T-helper 17 cell (primary cell): ENCODE measurements at places on chromosomes 7 and 10. TPM values are rescaled to one million over a fixed set of nuclear protein-coding genes. Genes with fewer than 3 reads are reported as not detected.

DNA sequence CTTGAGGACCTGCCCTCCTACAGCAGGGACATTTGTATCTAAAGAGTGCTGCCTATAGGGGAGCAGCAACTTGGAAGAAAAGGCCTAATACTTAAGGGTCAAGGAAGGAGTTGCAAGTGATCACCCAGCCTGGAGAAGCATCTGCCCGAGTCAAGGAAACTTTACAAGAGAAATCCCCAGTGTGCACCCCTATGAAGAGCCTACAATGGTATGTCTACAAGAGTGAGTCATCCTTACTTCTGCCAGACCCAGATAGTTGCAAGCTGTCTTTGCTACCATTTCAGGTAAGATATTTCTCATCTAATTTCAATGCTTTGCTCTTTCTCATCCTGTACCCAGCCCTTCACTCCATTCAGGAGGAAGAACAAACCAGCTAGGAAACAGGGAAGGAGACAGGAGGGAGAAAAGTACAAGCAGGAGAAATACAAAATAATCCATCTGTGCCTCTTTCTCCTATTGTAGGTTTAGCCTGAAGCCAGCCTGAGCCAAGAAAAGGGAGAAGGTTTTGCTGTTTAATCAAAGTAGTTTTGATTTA, 34.4 kb upstream of the AGR3 start:
- H3K36me3 ChIP-seq = no peaks in the 10 kb centered on the region
- DNase-seq = no peak
- H3K4me3 ChIP-seq = no peak overlapping the region
- H3K27ac ChIP-seq = no peak overlapping the region

DNA sequence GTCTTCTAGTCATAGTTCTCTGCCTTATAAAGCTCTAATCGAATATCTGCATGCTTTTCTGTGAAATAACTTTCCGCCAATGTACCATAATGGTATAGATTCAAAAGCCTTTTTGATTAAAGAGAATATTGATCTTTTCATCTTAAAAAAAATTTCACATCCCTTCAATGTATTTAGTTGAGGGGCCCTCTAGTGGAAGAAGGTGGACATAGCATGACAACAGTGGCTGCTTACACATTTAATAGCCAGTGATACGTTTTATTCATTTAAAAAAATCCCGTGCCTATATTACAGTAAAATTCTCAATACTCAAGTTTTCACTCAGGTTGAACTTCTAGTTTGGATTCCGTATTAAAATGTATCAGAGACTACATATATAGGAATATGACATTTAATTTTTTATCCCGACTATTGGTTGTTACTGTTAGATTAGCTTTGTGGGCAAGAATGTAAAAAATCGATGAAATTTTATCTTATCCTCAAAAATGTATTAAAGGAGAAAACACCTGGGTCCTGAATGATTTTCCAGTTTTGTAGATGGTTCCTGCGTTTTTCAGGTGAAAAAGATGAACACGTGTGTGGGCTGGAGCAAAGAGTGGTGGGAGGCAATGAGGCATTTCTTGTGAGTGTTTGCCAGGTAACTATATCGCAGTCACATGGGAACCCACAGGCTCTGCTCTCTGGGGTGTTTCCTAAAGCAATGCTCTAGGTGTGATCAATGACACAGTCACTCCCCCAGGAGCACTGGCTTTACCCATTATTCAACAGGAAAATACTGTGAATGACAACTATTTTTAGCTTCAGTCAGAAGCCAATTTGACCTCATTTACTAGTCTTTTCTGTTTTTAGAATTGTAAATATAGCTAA, 24.1 kb upstream of the PNLIP start:
- no peak overlapping the region for H3K4me3 ChIP-seq
- peak; percentile 18 for DNase-seq
- no peaks in the 10 kb centered on the region for H3K36me3 ChIP-seq
- H3K4me1 ChIP-seq = no peaks in the 10 kb centered on the region
- H3K27me3 ChIP-seq = peaks cover 24% of the 10 kb centered on the region

GRCh38 chr10:15805395-15806058, 54.8 kb downstream of the MINDY3 start:
- no peak for DNase-seq
- peaks cover 5% of the 10 kb centered on the region for H3K36me3 ChIP-seq
- no peak overlapping the region for H3K27ac ChIP-seq
- H3K27me3 ChIP-seq = no peaks in the 10 kb centered on the region

The HOXA1 gene
- total RNA-seq = 0.72 TPM

DNA sequence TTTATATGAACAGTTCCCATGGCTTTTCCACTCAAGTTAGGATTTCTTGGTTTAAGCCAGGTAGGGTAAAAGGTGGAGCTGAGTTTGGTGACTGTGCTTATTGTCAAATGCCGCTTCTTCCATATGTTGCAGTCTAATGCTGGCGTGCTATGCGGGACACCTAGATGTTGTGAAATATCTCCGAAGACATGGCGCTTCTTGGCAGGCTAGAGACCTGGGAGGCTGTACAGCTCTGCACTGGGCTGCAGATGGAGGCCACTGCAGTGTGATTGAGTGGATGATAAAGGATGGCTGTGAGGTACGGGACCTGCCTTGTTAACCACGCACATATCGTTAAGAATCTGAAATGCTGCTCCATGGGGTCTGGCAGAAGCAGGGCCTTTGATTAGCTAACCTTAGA, 108.4 kb downstream of the FANK1 start:
- no peak for DNase-seq
- no peaks in the 10 kb centered on the region for H3K36me3 ChIP-seq
- H3K4me3 ChIP-seq = no peak overlapping the region
- H3K27me3 ChIP-seq = peaks cover 11% of the 10 kb centered on the region
- no peak overlapping the region for H3K27ac ChIP-seq
- H3K4me1 ChIP-seq = no peaks in the 10 kb centered on the region

- no peak overlapping the region for H3K4me3 ChIP-seq
- no peak for DNase-seq
- no peak overlapping the region for H3K27ac ChIP-seq
- no peaks in the 10 kb centered on the region for H3K36me3 ChIP-seq
Observed at GRCh38 chr7:17679458-17679857, 260.8 kb downstream of the SNX13 start.

The POLR2J2 gene
- 35.7 TPM for total RNA-seq

The CUL1 gene
- total RNA-seq = 39.7 TPM

DNA sequence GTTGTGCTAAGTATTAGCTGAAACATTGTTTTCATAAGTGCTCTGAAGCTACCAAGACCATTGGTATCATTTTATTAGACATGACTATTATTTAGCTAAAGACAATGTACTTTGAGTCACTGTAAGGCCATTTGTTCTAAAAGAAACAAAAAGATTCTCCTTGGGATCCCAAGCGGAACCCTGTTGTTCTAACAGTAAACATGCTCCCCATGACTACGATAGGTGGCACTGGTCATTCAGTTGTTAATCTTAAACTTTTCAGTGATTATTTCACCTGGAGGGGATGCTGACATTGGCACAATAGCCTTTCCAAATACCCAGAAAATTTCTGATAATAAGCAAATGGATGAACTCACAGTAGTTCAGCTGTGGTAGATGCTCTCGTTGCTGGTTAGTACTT, 715.0 kb downstream of the AUTS2 start:
- DNase-seq = no peak
- H3K27ac ChIP-seq = no peak overlapping the region
- peaks cover 11% of the 10 kb centered on the region for H3K4me1 ChIP-seq
- no peaks in the 10 kb centered on the region for H3K27me3 ChIP-seq
- no peak overlapping the region for H3K4me3 ChIP-seq

GRCh38 chr7:112347088-112347487, 103.2 kb upstream of the IFRD1 start:
- no peaks in the 10 kb centered on the region for H3K27me3 ChIP-seq
- no peak overlapping the region for H3K27ac ChIP-seq
- DNase-seq = no peak

The HKDC1 gene
- 8.2 TPM for total RNA-seq

- H3K27me3 ChIP-seq = no peaks in the 10 kb centered on the region
- no peak overlapping the region for H3K4me3 ChIP-seq
- H3K36me3 ChIP-seq = no peaks in the 10 kb centered on the region
- H3K27ac ChIP-seq = no peak overlapping the region
- peaks cover 2% of the 10 kb centered on the region for H3K4me1 ChIP-seq
- no peak for DNase-seq
Observed at GRCh38 chr7:27921081-27921836, 181.3 kb downstream of the TAX1BP1 start.

- H3K4me3 ChIP-seq = no peak overlapping the region
- no peaks in the 10 kb centered on the region for H3K27me3 ChIP-seq
Observed at GRCh38 chr10:107232013-107232412, 67.5 kb upstream of the SORCS1 start.

GRCh38 chr7:135386181-135386580, 123.7 kb downstream of the CNOT4 start:
- H3K4me1 ChIP-seq = no peaks in the 10 kb centered on the region
- H3K27ac ChIP-seq = no peak overlapping the region
- no peaks in the 10 kb centered on the region for H3K36me3 ChIP-seq
- H3K27me3 ChIP-seq = no peaks in the 10 kb centered on the region

GRCh38 chr7:77386165-77386822, 29.9 kb downstream of the GSAP start:
- no peaks in the 10 kb centered on the region for H3K27me3 ChIP-seq
- H3K4me1 ChIP-seq = peaks cover 5% of the 10 kb centered on the region
- no peak overlapping the region for H3K27ac ChIP-seq

The SERPINE1 gene
- total RNA-seq = 2.5 TPM

GRCh38 chr10:44906486-44906885, 4.7 kb upstream of the TMEM72 start:
- DNase-seq = no peak
- H3K4me3 ChIP-seq = no peak overlapping the region
- H3K27ac ChIP-seq = no peak overlapping the region
- H3K27me3 ChIP-seq = peaks cover 17% of the 10 kb centered on the region
- H3K4me1 ChIP-seq = no peaks in the 10 kb centered on the region

The UNCX gene
- total RNA-seq = not detected

- no peak overlapping the region for H3K27ac ChIP-seq
- H3K4me1 ChIP-seq = peaks cover 2% of the 10 kb centered on the region
Observed at GRCh38 chr10:34736976-34737771, 77.9 kb downstream of the PARD3 start.

GRCh38 chr10:329361-330099, 194.3 kb downstream of the ZMYND11 start:
- peak overlapping the region; percentile 73 for H3K4me3 ChIP-seq
- no peaks in the 10 kb centered on the region for H3K27me3 ChIP-seq
- peak overlapping the region; percentile 91 for H3K27ac ChIP-seq
- peaks cover 22% of the 10 kb centered on the region for H3K4me1 ChIP-seq
- DNase-seq = no peak

GRCh38 chr7:127792528-127793342, 140.7 kb downstream of the SND1 start:
- DNase-seq = no peak
- H3K36me3 ChIP-seq = no peaks in the 10 kb centered on the region
- H3K4me3 ChIP-seq = no peak overlapping the region
- no peaks in the 10 kb centered on the region for H3K27me3 ChIP-seq

The APBB1IP gene
- 77.1 TPM for total RNA-seq

DNA sequence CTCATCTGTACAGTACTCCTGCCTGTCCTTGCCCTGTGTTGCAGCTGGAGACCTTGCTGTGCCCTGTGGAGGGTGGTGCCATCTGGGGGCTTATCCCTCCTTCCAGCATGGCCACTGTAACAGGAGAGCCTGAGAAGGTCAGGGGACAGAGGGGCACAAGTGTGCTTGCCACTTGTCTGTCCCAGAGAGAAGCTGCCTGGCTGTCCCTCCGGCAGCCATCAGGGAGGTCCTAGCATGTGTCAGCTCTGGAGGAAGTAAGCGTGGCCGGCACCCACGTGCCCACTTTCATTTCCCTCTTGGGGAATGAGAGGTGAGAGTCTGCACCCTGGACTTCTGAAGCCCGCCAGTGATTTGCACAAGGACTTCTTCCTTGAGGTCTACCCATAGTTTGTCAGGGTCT, 97.0 kb upstream of the PPIF start:
- H3K4me3 ChIP-seq = no peak overlapping the region
- H3K36me3 ChIP-seq = no peaks in the 10 kb centered on the region
- peaks cover 29% of the 10 kb centered on the region for H3K4me1 ChIP-seq
- H3K27me3 ChIP-seq = no peaks in the 10 kb centered on the region
- peak overlapping the region; percentile 68 for H3K27ac ChIP-seq
- DNase-seq = no peak

DNA sequence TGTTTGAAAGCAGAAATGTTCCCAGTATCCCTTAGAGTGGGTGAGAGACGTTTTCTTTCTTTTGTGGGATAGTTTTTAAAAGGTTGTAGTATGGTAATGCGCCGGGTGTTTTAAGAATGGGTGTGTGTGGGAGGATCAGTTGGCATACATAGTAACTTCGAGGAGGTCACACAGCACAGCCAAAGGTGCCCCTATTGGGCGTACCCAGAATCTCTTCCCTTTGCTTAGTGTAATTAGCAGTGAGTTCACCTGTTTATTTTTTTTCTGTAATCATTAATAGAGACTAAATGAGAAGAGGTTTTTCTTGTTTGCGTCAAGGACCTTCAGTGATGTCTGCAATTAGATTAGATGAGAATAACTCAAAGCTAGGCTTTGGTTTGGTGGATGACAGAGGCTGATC, 1.5 kb downstream of the PLEKHA8 start:
- H3K27ac ChIP-seq = no peak overlapping the region
- H3K4me3 ChIP-seq = no peak overlapping the region
- no peaks in the 10 kb centered on the region for H3K27me3 ChIP-seq
- H3K36me3 ChIP-seq = no peaks in the 10 kb centered on the region

DNA sequence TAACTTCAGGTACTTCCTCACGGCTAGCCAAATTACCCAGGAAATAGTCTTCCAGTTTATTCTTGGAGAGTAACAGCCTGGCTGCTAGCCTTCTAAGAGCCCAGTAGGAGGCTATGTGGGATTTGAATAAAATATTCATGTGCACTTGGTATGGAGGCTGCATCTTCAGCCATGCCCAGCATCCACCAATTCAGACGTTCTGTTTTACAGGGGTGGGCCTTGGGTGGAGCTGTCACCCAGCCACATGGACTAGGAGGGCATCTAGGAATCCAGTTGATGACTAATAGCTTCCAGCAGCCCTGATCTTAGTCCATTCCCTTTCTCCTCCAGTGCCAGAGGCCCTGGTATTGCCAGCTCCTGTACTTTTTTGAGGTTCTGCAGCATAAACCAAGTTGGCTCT, 66.3 kb upstream of the ZRANB1 start:
- H3K27me3 ChIP-seq = peaks cover 30% of the 10 kb centered on the region
- H3K27ac ChIP-seq = no peak overlapping the region
- no peak overlapping the region for H3K4me3 ChIP-seq
- H3K36me3 ChIP-seq = no peaks in the 10 kb centered on the region

The PKD2L1 gene
- not detected for total RNA-seq

The SLC18A2 gene
- 1.9 TPM for total RNA-seq

DNA sequence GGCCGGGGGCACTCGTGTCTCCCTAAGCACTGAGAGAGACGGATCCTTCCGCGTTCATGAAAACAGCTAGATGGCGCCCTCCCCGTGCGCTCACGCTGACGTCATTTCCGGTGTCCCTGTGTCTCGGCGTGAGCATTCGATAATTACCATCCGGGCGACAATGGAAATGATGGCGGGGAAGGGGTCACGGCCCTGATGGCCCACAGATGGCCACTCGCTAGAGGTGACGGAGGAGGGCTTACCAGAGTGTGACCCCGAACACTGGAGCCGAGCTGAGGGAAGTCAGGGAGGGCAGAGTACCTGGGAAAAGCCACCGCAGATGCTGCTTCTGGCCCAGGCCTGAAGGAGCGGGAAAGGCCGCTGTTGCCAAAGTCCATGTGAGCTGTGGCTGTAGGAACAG, 222.9 kb downstream of the TCERG1L start:
- H3K4me3 ChIP-seq = no peak overlapping the region
- no peak overlapping the region for H3K27ac ChIP-seq
- H3K4me1 ChIP-seq = no peaks in the 10 kb centered on the region
- no peaks in the 10 kb centered on the region for H3K36me3 ChIP-seq
- no peak for DNase-seq
- peaks cover 6% of the 10 kb centered on the region for H3K27me3 ChIP-seq

GRCh38 chr10:131490991-131491594, 179.6 kb upstream of the TCERG1L start:
- H3K4me1 ChIP-seq = no peaks in the 10 kb centered on the region
- no peak overlapping the region for H3K27ac ChIP-seq
- H3K36me3 ChIP-seq = no peaks in the 10 kb centered on the region
- peaks cover 6% of the 10 kb centered on the region for H3K27me3 ChIP-seq
